ENCODE measurements at places on chromosomes 3 and 15. TPM values are rescaled to one million over a fixed set of nuclear protein-coding genes. Genes with fewer than 3 reads are reported as not detected.

Gene STT3B
- polyA plus RNA-seq = 39.7 TPM

Gene IL5RA
- polyA plus RNA-seq = not detected

Gene AGTR1
- 1.1 TPM for polyA plus RNA-seq

Gene MYO1E
- polyA plus RNA-seq = 34.0 TPM

Gene DUOX2
- polyA plus RNA-seq = not detected

Data from BJ (cell line).